ENCODE measurements at places on chromosomes 12 and 14.

- no peak for DNase-seq
Observed at GRCh38 chr14:23933742-23934128, 19.8 kb upstream of the DHRS4 start.

GRCh38 chr14:91841065-91841464 is 26.3 kb downstream of the TC2N start:
- no peak for DNase-seq

DNA sequence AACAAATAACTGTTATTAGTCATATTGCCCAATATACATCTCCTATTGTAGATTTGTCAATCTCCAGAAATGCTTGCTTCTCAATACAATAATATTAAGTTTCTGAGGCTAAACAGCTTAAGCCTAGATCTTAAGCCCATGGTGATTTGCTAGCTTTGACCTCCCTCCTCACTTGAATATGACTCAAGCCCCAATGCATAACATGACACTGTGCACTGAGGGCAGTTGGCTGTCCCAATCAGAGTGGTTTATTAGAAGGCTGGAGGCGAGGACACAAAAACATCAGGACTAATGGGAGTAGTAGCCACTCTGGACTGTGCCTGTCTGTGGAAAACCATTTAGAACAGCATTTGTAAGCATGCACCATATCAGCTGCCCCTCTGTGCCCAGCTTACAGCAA is 81.1 kb upstream of the GTF2A1 start:
- no peak for DNase-seq

DNA sequence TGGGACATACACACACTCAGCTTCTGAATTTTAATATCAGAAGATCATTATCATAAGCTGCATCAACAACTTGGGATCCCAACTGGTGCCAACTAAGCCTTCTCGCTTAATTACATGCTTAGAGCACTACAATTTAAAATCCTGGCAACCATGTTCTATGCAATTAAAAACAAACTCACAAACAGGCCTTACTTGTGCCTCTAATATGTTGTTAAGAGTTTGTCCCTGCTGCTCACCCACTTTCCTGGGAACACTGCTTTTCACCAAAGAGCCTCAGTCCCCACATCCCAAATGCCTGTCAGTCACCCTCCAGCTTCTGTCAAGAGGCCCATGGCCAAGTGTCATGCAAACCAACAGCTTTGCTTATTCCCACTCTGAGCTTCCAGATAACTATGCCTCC is 69.7 kb downstream of the TTC9 start:
- DNase-seq: no peak

DNA sequence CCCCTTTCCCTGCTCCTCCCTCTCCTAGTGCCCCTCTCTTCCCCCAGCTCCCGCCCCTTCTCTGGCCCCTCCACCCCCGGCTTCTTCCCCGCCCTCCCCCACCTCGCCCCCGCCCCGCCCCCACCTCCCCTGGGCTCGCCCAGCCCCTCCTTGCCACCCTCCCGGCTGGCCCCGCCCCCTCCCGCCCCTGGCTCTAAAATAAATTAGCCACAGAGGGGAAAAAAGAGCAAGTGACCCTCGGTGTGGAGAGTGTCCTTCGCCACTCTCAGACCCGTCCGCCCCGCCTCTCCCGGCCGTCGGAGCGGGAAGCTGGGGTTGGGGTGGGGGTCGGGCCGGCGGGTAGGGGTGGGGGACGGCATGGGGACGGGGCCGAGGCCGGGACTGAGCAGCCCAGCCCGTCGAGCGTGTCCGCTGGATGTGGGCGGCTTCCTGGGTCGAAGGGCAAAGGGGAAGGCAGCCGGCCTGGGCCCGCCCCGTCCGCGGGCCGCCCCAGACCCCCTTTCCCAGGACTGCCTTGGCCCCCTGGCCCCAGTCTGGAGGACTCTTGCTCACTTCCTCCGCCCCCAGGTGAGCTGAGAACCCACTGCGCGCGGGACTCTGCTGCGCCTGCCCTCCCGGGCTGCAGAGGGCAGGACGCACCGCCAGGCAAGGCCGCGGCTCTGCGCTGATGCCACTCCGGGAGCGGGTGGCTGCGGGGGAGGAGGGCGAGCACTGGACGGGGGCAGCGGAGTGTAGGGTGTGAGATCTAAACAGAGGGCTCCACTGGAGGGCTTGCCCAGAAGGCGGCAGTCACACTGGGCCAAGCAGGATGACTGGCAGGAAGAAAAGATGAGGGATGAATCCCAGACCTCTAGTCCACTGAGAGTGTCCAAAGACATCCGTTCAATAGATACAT is 570 bp upstream of the FIGNL2 start:
- no peak for DNase-seq

DNA sequence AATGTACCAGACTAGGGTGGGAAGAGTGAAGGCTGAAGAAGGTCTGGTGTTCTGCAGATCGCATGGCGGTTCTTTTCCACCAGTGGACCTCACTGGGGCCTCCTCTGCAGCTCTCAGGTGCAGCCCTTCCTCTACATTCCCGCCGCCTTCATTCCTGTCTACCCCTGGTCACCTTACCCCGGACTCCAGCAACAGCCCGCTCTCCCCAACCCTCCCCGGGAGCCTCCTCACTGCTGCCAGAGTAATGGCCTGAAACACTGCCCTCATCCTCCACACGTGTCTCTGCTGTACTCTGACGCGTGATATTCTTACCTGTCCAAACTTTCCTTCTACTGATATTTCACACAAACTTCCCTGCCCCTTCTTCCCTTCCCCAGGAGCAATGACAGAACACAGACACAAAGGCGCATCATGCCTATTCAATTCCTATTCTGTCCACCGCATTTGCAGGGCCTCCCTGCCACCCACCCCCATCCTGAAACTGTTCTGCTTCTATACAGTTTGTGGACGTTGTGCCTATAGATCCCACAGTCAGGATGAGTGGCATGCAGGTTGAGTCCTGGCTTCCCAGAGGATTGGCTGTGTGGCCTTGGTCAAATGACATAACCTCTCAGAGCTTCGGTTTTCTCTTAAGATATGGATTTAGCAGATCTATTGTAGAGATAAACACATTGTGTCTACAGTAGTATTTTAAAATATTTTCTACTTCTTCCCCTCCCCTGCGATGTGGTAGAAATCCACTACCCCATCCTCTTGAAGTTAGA is 1.7 kb upstream of the NUAK1 start:
- DNase-seq: no peak

GRCh38 chr12:96075560-96075959 is 40.2 kb upstream of the LTA4H start:
- DNase-seq: no peak

GRCh38 chr14:62847168-62847567 is 198.1 kb downstream of the KCNH5 start:
- DNase-seq: no peak

GRCh38 chr12:65657635-65658034 is 166.6 kb upstream of the HMGA2 start:
- no peak for DNase-seq

Data from activated T-helper 2 cell treated with anti-CD3 and anti-CD28 coated beads, Interferon-gamma antibody, Interleukin-2, Interleukin-4, amounts not matched to agents 10 μg/mL and 5 μg/mL and 100 μg/mL, durations not matched to agents 14 hours and 24 hours and 36 hours (primary cell).